ENCODE measurements at places on chromosomes 6 and 20. TPM values are rescaled to one million over a fixed set of nuclear protein-coding genes. Genes with fewer than 3 reads are reported as not detected.

WFDC10B gene
- total RNA-seq, result not detected

GRCh38 chr6:104642871-104643270 lies 216.8 kb downstream of the HACE1 start:
- DNase-seq, result no peak

GPLD1 gene
- under 0.01 TPM for total RNA-seq

DNA sequence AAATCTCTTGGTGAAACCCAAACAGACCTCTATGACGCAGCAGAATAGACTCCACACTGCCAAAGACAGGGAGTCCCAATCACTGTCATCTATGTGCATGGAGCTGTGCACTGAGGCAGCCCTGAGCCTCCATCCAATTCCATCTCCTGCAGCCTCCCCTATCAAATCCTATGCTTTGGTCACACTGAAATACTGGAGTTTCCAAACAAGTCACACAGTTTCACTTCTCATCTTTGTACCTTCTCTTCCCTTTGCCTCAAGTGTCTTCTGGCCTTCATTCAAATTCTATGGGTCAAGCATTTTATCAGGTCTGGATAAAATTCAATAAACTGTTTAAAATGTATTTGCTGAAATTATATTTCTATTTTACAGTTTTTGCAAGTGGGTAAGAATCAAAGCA lies 38.5 kb downstream of the FBXL4 start:
- DNase-seq, result no peak

POU3F2 gene
- not detected for total RNA-seq

- no peak for DNase-seq
Measured at GRCh38 chr6:89500611-89501010, 67.7 kb downstream of the ANKRD6 start.

Data from fibroblast of lung (primary cell).